NCI-H146 (cell line): ENCODE measurements at places on chromosomes 7 and 10.
A peak's percentile ranks its signal among the peaks of the same experiment; 100 is the strongest.

- no peak for DNase-seq
Observed at GRCh38 chr10:44981172-44982113, 2.8 kb upstream of the DEPP1 start.

- DNase-seq: no peak
Observed at GRCh38 chr10:114498413-114499111, 94.3 kb upstream of the AFAP1L2 start.

DNA sequence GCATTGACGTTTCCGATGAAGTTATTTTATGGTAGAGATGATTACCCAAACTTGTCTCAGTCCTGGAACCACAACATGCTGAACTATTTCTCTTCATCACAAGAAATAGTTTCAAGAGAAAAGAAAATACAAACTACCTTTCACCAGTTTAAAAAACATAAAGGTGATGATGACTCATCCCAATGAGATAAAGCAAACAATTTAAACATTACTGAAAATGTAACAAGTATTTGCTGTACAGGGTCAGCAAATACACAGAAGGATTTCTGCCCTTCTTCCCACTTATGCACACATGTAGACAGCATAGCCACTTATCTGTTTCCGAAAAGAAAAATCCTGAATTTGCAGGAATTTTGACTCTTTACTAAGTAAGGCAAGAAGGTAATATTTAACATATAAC, 50.8 kb downstream of the RHOBTB1 start:
- no peak for DNase-seq

DNA sequence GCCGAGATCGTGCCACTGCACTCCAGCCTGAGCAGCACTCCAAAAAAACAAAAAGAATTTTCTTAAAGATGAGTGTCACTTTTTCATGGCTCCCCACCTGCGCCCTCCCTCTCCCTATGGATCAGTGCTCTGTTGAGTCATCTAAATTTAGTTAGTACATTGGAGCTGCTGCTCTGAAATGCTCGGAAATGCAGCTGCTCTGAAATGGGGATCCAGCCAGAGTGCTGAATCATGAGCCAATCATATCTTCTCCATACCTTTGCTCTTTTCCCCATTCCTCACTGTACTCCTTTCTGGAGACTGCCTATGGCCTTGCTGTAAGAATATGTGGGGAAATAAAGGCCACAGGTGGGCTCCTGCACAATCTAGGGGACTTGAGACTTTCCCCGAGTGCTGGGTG, 188.8 kb downstream of the ZNF438 start:
- no peak for DNase-seq

- DNase-seq: no peak
Observed at GRCh38 chr7:142940966-142941535, 1.8 kb downstream of the LLCFC1 start.

DNA sequence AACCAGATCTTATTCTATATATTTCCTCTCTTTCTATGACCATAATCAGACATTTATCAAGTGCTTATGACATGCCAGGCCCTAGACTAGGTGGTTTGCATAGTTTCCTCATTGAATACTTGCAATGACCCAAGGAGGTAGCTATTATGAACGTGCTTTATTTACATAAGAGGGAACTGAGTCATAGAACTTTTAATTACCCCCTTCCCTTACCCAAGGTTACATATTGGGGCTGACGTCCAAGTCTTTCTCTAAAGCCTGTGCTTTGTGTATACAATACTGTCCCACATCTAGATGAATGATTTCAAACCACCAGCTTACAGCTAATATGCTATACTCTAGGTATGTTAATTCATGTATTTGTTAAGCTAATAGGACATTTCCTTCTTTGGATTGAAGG, 91.9 kb upstream of the NPY start:
- DNase-seq: no peak

DNA sequence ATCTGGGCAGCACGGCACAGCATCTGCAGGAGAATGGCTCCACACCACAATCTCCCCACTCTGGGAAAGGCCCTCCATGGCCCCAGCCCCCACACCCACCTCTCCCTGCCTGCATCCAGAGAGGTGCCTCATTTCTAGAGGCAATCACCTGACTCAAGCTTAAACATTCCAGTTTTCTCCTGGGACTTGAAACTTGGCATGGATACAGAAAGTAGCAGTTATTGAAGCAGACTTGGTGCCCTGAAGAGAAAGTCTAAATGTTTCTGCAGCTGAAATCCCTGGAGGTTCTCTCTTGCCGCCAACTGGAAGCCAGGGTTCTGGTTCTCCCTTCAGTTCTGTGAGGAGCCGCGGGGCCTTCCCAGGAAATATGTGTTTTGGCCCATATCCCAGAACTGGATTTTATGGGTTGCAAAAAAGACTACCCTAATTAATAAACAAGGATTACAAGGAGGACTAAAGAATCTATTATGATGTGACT, 122.8 kb downstream of the SKIDA1 start:
- DNase-seq: no peak

DNA sequence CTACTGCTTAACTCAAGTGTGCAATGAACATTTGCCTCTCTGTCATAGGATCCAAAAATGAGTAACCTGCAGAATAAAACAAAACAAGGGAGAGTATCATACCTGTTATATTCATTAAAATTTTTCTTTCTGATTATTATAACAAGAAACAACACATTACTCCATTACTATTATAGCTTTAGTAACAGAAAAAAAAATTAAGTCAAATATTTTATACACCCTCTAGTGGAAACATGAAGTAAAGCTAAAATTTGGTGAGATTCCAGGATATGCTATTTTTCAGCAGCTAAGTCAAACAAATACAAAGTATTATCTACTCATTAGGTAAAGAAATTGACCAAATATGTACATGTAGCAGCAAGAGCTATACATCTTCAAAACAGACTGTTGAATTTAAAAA, 56.3 kb downstream of the PDZD8 start:
- peak; percentile 4 for DNase-seq

DNA sequence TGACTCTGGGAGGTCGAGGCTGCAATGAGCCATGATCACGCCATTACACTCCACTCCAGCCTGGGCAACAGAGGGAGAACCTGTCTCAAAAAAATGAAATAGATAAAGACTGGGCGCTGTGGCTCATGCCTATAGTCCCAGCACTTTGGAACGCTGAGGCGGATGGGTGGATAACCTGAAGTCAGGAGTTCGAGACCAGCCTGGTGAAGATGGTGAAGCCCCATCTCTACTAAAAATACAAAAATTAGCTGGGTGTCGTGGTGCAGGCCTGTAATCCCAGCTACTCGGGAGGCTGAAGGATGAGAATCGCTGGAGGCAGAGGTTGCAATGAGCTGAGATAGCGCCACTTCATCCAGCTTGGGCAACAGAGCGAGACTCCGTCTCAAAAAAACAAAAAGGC, 1.1 kb upstream of the DDX21 start:
- no peak for DNase-seq

DNA sequence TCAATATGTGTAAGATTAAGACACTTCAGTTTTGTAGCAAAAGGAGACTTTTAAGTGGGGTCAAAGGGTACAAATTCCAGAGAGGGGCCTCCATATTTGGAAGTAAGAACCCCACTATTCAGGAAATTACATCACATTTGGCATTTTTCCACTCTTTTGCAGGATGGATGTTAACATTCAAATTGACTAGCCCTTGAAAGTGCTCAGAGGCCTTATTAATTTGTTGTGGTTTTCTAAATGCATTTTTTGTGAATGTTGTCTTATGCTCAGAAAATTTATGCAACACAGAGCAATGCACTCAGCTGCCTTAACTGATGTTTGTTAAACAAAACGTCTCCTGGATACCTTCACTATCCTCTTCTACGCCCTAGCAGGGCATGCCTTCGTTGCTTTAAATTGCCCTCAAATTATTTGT, 50.9 kb upstream of the PDLIM1 start:
- no peak for DNase-seq

DNA sequence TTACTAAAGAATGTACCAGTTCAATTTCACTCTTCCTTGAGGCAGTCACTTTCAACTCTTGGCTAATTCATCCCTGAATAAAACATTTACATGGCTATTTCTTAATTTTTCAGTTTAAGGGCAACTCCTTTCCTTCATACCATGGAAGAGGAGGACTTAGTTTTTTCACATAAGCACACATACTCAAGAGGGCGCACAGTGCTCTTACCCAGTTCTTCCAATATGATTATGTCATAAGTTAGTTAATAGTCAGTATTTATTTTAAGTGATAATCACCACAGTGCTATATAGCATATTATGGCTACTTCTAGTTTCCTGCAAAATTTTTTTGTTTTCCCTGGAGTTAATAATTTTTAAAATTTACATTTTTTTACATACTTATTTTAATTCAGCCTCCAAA, 58.6 kb downstream of the SND1 start:
- DNase-seq: no peak

GRCh38 chr7:103803631-103804030, 185.8 kb downstream of the RELN start:
- DNase-seq: no peak

GRCh38 chr10:114499116-114499515, 94.8 kb upstream of the AFAP1L2 start:
- no peak for DNase-seq

GRCh38 chr10:30438021-30438850, 4.3 kb downstream of the MAP3K8 start:
- DNase-seq: no peak

DNA sequence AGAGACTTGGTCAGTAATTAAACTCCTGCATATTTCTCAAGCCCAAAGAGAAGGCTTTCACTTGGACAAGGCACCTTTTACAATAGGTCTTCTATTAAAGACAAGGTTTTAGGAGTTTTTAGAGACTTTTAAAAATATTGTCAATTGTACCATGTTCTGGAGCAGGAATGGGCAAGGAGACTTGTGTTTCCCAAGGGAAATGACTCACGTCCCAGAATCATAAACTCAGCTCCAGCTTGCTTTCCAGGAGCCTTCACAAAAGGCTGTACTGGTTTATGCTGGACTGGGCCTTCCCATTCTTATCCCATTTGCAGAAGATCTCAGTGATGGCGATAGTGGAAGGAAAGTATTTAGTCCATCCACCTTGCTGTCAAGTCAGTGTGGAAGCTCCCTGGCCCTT, 7.8 kb upstream of the GLI3 start:
- no peak for DNase-seq

- DNase-seq: peak; percentile 80
Observed at GRCh38 chr10:60414877-60415585, 25.4 kb upstream of the ANK3 start.

- DNase-seq: no peak
Observed at GRCh38 chr7:112255388-112255720, 48.9 kb downstream of the ZNF277 start.

DNA sequence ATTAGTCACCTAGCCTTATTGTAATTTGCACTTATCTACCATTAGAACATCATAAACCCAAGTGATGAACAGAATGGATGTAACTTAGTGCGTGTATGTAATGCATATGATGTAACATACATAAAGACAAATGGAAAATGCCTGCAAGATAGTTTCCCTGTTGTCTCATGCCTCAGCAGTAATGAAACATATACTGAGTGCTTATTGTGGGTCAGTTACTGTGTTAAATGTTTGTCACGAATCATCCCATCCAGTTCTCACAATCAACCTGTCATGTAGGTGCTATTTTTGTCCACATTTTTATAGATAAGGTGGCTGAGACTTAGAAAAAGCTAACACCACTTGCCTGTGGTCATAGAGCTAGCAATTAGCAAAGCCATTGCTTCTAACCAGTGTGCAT, 350.8 kb downstream of the AUTS2 start:
- DNase-seq: no peak

DNA sequence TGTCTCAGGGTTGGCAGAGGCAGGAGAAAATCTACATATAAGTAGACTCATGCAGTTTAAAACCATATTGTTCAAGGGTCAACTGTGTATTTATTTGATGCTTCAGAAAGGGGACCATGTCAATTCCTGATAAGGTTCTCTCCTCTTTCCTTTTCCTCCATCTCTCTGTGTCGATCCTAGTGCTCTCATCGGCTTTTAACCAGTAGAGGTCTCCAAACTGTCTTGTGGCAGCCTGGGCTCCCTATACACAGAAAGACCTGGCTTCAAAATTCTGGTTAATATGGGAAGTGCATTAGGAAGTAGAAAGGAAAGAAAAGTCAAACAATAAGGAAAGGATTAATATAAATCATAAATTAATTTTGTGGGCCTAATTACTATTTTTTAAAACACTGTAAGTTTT, 304.4 kb upstream of the C7orf33 start:
- DNase-seq: peak; percentile 23

GRCh38 chr7:133428326-133428725, 175.4 kb downstream of the EXOC4 start:
- DNase-seq: no peak

DNA sequence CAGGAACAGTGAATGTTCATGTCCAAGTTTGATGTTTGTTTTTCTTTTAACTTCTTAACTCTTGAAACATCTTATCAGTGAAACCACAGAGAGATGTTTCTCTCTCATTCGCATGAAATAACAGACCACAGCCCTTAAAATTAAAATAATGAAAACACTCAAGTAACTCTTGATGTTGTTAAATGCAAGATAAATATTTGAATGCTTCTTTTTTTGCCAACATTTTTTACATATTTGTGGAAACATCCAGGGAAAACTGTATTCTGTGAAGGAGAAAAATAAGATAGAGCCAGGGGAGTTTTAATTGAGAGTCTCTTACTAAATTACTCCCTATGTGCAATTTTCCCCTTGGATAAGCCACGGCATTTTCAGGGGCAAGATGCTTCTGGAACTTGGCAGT, 361.8 kb upstream of the MGMT start:
- no peak for DNase-seq

- no peak for DNase-seq
Observed at GRCh38 chr10:1364151-1364910, 308.1 kb downstream of the WDR37 start.

DNA sequence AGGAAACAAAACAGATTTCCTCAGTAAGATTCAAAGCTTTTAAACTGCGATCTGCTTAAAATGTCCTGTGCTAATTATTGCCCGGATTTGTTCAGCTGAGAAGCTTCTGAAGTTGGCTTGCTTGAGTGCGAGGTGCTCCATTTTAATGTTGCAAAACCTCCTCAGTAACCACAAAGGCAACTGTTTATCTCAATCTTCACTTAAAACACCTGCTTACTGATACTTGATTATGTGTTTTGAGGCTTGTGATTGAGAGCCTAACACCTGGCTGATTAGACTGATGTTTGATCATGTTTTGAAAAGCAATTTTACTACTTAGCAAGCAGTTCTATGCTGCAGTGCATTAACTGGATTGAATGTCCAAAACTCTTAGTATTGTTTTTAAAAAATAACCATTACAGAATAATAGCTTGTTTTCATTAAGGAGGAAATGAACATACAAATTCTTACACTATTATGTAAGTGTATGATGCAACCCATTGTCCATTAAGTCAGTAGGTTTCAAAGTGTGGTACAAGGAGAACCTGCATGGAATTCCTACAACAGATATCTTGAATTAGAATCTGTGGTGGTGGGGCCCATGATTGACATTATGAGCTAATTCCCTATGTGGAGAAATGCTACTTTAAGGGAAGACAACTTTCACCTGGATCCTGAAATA, 96.9 kb upstream of the FAM180A start:
- peak; percentile 31 for DNase-seq
